Right ventricle myocardium superior (tissue), 1 donor: ENCODE measurements at places on chromosomes 1 and 21. TPM values are rescaled to one million over a fixed set of nuclear protein-coding genes. Genes with fewer than 3 reads are reported as not detected.

The SERTAD4 gene
- 4.7 TPM for total RNA-seq

The CALML6 gene
- not detected for total RNA-seq

The ZNF593 gene
- 14.1 TPM for total RNA-seq

The LCE1C gene
- not detected for total RNA-seq

The FOXO6 gene
- 3.6 TPM for total RNA-seq

The FAM167B gene
- total RNA-seq: 8.1 TPM

The SLC45A3 gene
- 6.9 TPM for total RNA-seq

GRCh38 chr1:194698908-194699318 is 1512.5 kb upstream of the B3GALT2 start:
- DNase-seq: no peak

DNA sequence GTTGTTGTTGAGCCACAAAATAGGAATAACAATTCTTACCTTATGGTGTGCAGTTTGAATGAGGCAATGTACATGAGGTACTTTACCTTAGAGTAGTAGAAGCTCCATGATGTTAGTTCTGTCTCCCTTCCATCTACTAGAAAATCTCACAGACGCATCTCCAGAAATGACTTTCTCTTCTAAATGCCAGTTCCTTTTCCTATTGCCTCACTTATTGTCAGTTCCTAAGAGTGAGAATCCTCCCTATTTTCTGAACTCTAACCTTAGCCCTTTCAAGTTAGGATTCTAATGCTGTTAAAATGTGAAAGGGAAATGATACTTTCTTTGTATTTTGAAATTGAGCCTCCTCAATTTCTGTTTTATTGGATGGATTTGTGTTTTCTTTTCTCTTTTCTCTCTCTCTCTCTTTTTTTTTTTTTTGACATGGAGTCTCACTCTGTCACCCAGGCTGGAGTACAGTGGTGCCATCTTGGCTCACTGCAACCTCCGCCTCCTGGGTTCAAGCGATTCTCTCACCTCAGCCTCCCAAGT is 18.6 kb upstream of the MAPKAPK2 start:
- DNase-seq: no peak

DNA sequence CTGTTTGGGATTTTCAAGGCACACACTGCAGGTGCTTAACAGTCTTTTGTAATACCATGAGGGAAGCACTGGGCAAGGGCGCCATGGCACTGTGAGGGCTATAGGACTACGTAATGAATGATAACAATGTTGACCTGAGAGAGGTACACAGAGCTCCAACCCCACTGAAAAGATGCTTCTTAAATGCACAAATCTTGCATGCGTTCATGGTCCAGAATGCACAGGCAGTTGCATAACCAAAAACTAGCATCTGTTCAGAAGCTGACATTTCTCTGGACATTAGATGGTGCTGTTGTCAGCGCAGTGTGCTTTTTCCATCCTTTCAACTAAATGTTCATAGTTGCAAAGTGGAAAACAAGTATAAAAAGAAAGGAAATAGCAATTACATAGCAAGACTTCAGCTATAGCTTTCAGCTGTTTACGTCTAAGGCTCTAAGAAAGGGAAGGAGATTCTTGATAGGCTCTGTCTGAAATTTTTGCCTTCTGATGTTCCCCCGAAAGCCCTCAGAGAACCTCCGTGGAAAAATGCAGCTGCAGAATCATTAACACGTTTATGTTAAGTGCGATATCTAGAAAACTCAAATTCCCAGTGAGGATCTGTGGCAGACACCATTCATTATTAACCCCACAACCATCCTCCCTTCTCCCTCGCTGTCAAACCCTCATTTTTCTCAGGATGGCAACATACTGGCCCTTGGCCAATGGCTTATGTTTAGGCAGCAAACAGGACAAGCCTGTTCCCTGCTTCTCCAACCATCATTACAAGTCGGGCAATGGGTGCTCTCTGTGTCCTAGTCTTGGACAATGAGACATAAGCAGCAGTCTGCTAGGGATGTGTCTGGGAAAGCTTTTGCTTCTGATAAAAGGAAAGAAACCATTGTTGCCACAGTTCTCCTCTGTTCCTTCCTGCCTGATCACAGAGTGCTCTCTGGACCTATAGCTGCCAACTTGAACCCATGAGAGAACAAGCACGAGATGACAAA is 8.2 kb upstream of the TARBP1 start:
- no peak for DNase-seq

DNA sequence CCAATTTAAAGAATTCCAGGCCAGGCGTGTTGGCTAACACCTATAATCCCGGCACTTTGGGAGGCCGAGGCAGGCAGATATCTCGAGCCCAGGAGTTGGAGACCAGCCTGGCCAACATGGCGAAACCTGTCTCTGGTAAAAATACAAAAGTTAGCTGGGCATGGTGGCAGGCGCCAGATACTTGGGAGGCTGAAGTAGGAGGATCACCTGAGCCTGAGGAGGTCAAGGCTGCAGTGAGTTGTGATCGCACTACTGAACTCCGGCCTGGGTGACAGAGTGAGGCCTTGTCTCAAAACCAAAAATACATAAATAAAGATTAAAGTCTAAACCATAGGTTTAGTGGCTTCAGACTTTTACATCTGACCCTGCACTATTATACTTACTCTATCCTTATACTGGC is 32.4 kb downstream of the BTG3 start:
- no peak for DNase-seq

GRCh38 chr1:55749975-55750627 is 534.9 kb upstream of the USP24 start:
- no peak for DNase-seq

DNA sequence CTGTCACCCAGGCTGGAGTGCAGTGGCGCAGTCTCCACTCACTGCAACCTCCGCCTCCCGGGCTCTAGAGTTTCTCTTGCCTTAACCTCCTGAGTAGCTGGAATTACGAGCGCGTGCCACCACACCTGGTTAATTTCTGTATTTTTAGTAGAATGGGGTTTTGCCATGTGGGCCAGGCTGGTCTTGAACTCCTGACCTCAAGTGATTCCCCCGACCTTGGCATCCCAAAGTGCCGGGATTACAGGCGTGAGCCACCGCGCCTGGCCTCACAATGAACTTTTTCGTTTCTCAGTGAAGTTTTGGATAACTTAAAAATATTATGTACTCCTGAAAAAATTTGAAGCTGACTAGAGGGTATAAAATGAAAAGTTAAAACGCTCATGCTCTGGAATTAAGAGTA is 59.5 kb downstream of the TBCE start:
- DNase-seq: no peak

GRCh38 chr21:39648879-39649278 is 36.1 kb downstream of the B3GALT5 start:
- DNase-seq: no peak

DNA sequence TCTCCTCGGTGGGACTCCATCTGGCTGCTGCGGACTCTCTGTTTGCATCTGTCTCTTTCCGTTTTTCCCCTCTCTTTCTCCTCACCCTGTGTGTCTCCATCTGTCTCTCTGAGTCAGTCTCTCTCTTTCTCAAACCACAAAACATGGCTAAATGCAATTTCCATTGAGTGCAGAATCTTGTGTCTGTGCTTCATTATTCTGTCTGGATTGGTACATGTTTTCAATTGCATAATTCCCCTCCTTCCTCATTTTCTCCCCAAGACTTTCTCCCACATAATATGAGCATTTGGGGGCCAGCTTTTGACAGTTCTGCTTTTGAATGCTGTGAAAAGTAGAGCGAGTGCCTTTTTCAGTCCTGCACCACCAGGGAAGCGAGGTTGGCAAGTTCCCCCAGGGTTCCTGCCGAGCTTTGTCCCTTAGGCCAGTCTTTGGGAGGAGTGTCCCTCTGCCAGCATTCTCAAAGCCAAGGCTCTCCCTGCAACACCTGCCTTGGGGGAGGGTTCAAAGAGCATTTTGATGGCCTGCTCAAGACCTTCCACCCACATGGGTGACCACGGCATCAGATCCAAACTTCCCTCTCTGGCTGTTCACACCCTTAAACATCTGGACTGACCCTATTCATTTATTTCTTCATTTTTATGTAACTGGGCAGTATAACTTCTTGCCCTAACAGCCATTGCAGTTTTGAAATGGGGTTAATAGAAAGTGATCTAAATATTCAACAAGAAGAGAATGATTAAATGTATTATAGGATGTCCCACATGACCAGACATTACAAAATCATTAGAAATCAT is 32.8 kb upstream of the SCMH1 start:
- DNase-seq: no peak

DNA sequence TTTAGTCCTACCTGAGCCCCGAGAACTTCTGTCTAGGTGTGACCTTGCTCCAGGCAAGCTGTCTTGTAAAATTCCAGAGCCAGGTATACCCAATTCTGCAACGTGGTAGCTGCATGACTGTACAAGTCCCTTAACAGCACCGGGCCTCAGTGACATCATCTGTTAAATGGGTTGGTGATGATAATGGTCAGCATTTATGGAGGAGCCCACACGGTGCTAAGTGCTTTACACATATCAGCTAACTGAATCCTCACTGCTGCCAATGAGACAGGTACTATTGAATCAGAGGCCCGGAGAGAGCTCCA is 37.2 kb upstream of the PADI1 start:
- DNase-seq: no peak

GRCh38 chr1:211596418-211597181 is 17.6 kb upstream of the SLC30A1 start:
- no peak for DNase-seq

- no peak for DNase-seq
Observed at GRCh38 chr1:22516906-22517571, 46.2 kb upstream of the EPHA8 start.

GRCh38 chr21:17848228-17848627 is 29.1 kb upstream of the C21orf91 start:
- DNase-seq: no peak

DNA sequence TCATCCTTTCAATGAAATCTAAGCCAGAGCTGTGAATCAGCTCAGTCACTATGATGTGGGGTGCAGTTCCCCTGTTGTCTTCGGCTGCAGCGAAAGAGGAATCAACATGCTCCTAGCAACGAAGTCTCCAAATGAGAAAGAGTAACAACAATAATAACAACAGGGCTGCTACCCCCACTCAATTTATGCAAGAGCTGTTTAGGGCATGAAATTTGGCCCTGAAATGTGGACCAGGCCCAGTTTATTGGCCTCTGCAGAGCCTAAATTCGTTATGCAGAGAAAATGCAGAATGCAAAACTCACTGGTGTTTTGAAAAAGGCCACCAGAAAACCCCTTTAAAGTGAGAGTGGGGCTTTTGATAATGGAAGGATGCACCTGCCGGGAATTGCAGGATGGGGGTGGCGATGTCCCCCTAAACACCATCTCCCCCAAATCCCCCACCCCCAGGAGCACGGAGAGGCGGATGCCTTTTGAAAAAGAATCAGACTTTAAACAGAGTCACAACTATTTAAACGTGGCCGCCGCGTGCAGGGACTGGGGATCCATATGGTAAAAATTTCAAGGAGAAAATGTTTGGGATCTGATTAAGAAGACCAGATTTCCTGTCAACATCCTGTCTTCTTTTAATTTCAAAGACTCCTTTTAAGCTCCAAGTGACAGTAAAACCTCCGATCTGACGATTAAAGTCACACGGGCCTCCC is 1.9 kb downstream of the RUNX3 start:
- peak; percentile 7 for DNase-seq

GRCh38 chr1:246083416-246083815 is 423.7 kb downstream of the SMYD3 start:
- no peak for DNase-seq

DNA sequence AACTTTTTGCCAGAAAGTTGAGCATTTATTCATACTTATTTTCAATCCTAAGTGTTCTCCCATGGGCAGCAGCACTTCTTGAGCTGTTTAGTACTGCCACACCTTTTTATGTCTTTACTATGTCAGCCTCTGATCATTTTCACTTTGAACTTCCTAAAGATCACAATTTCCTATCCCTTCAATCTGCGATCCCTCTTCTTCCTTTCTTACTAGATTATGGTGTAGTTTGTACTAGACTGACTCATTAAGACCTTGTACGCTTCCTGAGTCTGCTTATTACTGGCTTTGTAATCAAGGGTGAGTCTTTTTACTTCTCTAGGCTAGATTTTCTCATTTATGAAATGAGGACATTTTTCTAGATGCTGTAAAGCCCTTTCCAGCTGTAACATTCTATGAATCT is 55.1 kb downstream of the LRIG2 start:
- DNase-seq: no peak

DNA sequence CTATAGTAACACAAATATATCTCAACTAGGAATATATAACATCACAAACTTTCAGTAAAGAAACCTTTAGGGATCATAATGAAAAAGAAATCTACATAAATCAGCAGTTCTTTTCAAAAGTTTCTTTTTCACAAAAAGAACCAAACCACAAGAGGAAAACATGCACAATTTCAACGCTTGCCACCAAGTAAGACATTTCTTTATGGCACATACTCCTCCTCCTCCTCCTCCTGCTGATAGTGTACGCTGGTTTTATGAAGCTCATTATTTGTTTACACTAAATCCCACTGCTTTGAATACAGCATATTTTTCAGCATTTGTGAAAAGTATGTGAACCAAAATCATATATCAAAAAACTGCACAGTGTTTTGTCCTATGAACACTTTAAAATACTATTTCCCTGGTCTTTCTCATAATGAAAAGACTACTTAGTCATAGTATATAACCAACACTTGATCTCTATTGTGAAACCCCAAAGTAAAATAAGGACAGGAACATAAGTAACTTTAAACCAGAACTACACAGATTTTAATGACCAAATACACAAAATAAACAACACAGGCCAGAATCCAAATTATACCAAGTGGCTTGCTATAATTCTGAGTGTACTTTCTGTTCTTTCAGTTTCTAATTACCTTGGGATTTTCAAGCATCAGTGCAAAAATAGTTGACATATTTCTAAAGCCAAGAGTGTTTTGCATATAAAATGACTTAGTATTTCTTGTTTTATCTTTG is 184.2 kb downstream of the EIF4G3 start:
- DNase-seq: no peak

DNA sequence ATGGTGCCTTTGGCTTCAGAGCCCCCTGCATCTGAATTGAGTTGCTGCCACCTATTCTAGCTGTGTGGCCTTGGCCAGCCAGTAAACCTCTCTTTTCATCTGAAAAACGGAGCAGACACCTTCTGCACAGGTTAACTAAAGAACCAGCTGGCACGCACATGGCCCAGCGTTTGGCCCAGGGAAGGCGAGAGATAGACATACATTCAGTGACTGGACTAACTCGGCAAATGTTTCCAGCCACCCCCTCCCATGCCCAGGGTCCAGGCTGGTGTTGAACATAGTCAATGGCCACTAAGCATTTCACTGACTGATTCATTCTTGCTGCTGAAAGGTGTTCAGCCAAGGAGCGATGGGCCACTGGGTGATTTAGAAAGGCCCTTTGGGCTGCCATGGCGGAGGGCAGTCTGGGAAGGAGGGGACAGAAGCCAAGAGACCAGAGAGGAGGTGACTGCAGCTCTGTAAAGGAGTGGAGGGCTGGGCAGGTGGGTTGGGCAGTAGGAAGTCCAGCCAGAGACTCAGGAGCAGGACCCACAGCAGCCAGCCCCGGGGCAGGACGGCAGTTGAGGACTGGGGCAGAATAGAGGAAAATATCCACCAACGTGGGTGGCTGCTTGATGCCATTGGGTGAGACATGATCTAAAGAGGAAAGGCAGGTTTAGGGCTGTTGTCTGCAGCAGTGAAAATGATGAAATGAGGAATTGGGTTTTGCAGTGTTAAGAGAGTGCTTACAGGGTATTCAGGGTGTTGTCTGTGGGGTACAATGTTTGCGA is 184.3 kb downstream of the HIVEP3 start:
- no peak for DNase-seq
